ENCODE measurements at places on chromosomes 6 and 20.

DNA sequence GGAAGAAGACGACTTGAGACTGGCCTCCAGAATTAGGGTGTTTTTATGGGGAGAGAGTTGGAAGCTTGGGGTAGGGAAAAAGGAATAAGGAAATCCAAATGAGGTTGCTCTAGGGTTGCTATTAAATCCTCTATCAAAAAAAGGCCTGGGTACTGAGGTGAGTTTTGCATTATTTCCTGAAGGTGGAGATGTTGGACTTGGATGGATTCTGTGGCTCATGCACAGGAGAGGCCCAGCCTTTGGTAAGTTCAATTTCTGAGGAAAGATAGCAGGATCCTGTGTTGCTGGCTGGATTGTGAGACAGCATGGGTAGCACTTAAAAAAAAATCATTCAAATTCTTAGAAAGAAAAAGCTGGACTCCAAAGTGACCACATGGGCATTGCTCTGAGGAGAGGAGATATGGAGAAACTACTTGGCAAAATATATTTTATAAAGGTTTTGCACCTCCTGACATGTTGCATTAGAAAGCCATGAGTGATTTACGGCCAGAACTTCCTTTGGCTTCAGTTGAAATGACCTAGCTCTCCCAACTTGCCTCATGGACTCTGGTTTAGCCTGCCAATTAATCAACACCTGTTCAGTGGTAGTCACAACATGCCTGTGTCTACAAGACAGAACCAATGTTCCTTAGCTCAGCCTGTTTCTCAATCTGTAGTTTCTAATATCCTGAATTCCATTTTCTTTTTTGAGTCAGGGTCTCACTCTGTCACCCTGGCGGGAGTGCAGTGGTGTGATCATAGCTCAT lies 152.1 kb upstream of the RALGAPA2 start:
- no peak for DNase-seq

DNA sequence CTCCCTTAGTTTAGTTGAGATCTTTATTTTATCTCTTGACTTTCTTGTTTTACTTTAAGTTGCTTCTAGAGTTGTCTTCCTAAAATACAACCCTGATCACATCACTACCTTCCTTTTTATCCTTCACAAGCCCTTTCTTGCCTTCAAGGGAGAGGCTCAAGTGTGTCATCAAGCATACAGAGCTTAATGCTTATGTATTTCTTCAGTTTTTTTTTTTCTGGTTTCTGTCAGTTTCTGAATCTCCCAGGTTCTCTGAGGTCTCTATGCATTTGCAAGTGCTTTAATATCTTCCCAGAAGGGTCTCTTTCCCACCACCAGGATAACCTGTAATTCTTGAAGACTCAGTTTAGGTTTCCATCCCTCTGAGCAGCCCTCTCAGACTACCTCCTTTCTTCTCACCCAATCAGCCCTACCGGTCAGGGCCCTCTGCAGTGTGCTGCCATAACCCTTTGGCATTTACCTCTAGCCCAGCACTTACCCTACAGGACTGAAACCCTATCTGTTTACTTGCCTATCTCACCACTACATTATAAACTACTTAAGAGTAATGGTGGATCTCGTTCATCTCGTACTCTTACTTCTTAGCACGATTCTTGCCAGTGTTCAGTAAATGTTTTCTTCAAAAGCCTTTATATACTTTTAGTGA lies 36.9 kb downstream of the EYA4 start:
- no peak for DNase-seq

- DNase-seq, result no peak
These were observed 162.9 kb upstream of the HDAC2 start for GRCh38 chr6:114133816-114134215.

DNA sequence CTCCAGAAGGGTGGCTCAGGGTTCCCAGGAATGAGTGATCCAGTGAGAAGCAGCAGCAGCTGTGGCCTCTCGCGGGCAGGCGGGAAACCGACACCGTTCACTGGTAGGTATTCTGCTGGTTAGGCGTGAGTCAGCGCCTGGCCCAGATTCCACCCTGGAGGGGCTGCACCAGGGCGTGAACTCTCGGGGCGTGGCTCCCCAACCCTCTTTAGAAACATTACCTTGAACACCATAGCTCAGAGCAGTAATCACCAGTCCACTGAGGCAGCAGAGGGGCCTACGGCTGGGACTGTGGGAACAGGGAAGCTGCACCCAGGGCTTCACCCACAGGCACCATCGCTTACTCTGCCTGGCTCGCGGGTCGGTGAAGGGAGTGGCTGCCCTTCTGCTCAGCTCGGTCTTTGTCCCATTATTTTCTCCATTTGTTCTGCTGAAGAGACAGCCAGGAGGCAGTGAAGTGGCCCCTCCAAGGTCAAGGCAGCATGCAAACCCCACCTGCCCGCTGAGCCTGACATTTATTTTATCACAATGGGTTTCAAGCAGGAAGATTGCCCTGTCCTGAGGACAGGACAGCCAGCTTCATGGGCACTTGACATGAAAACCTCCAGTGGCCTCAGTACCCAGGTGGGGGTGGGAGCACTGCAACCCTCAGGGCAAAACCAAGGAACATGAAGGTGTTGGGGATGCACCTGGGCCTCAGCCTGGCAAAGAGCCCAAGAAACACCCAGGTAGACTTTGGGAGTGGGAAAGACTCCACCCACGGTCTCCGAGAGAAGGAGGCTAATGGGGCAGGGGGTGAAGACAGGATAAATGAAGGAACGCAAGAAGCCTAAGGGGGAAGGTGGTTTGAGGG lies 51.0 kb upstream of the CD93 start:
- no peak for DNase-seq

- DNase-seq, result no peak
These were observed 55.4 kb upstream of the BMP2 start for GRCh38 chr20:6711951-6712649.

GRCh38 chr6:17455919-17456318 lies 62.5 kb downstream of the CAP2 start:
- DNase-seq, result no peak

DNA sequence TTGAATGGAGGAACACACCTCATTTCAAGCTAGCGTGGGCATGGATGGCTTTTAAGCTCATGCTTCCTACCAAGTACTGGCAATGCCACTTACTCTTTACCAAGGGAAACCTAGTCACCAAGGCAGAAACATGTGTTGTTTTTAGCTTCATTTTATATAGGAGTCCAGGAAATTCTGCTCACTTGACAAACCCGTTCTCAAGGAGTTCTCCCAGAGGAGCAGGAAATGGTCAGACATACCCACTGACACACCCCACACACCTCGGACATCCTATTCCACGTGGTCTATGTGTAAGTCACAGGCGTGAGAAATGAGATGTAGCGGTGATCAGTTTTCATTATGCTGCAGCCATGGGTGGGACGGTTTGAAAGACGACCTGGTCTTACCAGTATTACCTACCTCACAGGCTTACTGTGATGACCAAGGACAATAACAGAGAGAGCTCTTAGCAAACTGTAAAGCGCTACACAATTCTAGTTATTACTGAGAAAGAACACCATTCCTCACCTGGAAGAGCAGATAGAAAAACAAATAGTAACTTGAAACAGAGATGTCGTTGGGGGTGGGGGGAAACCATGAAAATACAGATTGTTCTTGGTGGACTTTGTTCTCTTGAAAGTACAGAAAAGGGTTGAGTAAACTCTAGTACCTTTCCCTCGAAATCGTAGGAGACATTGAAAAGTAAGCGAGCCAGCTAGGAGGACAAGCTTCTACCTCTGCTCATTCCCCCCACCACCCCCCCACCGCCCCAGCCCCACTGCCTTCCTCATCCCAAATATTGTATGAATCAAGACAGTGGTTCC lies 1.7 kb downstream of the CNKSR3 start:
- no peak for DNase-seq

- no peak for DNase-seq
These were observed 122.2 kb downstream of the FYN start for GRCh38 chr6:111750753-111751673.

DNA sequence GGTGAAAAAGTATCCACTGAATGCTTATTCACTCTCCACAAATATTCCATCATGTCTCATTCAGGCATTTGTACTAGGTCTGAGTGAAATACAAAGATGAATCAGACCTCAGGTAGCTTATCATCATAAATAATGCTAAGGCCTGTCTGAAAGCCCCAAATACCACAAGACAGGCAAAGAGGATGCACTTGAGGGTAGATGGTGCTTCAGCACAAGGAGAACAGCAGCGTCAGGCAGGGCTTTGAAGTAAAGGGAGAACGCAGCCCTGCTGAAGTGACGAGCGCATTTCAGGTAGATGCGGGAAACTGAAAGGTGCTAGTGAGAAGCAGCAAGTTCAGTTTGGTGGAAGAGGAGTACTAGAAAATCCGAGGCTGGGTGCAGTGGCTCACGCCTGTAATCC lies 38.7 kb downstream of the MAP3K5 start:
- no peak for DNase-seq

DNA sequence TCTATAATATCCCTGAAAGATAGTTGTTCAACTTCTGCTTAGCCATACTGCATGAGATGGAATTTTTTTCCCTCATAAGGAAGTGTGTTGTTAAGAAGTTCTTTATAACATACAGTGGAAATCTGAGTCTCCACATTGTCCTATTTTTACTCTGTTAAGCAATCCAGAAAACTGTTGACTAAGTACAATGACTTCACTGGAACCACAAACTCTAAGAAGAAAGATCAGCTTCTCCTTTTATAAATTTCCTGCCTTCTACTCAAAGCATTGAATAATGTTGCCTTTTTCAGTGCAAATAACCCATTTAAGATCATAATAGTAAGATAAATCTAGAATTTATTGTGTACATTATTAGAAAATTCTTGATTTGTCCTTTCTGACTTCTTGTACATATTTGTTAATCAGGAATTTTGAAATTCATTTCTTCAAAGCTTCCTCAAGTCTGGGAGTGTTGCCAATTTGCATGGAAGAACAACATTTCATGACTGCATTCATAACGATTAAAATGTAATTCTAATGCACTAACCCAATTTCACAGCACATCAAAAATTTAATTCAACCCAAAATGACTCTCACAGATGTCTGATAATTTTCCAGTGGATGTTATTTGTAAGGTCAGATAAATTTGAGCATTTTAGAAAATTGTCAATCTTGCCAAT lies 45.6 kb upstream of the ANKEF1 start:
- DNase-seq, result peak; percentile 51

GRCh38 chr20:19916531-19917485 lies 100.4 kb upstream of the NAA20 start:
- DNase-seq, result no peak

DNA sequence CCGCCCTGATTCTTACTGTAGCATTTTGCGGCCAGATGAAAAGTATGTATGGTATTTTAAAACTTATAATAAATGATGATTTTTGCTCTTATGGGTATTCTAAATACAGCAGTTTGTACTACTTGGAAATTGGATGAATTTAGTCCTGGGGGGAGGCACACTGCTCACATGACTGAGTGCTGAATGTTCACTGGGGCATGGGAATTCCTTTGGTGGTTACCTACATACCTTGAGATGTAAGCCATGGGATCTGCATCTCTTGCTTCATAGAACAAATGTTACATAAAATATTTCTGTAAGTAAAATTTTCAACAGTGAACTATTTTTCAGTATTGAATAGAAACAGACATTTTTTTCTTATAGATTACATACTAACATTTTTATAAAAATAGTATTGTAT lies 71.1 kb downstream of the FIG4 start:
- no peak for DNase-seq

- peak; percentile 8 for DNase-seq
These were observed 70.9 kb downstream of the LCA5 start for GRCh38 chr6:79466207-79466834.

GRCh38 chr6:158003910-158004700 lies 22.4 kb downstream of the SYNJ2 start:
- no peak for DNase-seq

GRCh38 chr6:51004380-51004779 lies 185.7 kb downstream of the TFAP2B start:
- no peak for DNase-seq

GRCh38 chr6:14178083-14178445 lies 60.5 kb downstream of the CD83 start:
- no peak for DNase-seq

DNA sequence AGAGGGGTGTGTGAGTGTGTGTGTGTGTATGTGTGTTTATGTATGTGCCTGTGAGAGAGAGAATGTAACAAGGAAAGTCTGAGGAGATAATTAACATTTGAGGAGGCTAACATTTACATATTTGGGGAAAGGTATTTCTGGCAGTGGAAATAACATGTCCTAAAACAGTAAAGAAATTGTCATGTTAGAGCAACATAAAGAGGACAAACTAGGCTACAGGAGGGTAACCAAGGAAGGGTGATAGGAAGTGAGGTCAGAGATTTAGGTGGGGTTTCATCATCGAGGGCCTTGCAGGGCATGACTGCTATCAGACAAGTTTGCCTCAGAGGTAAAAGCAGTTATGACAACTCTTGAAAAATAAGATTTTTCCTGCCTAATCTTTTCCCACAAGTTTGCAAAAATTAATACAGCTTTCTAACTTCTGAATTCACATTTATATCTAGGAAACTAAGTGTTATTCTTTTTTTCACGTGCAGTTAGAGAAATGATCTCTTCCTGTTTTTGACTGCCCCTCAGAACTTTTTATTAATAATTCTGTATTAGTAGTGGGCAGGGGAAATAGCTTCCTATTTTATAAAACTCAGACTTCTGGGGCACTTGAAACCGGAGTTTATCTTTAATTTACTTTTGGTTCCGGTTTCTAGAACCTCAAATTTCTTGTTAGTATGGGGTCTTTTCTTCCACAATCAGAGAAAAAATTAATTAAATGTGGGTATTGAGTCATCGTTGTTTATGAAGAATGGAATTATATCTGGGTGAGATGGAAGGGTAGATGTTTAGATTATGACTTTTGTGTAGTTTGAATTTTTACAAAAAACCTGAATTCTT lies 30.5 kb upstream of the RHAG start:
- no peak for DNase-seq

DNA sequence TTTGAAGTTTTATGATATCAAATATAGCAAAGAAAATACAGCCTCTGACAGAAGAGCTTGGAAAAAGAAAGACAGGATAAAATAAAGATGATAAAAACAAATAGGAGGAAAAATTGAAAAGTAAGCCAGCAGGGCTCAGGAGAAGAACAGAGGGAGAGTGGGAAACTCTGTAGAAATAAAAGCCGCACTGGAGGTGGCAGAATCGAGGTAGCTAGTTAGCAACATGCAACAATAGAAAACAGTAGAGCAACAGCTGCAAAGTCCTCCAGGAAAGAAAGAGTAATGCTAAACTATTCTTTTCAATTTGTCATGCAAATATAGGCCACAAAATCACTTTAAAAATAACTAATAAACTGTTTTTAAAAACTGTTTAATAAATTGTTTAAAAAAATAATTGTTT lies 28.8 kb downstream of the HBS1L start:
- DNase-seq, result no peak

DNA sequence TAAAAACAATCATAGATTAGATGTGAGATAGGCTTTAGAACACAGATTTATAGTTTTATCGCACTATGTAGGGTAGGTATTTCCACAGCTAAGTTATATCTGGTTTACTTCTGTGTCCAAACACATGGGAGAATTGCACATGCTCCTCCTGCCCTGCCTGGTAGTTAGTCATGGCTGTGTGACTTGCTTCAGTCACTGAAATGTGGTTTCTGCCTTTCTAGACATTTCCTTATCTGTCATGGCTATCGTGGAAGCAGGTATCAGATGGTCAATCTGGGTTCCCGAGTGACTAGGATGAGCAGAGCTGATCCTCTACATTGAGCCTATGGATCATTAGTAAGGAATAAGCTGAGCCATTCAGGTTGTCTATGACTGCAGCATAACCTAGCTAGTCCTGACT lies 117.8 kb upstream of the GMDS start:
- no peak for DNase-seq

All from fibroblast of skin of left biceps (primary cell).